Activated CD8-positive, alpha-beta memory T cell treated with anti-CD3 and anti-CD28 coated beads for 4 hours (primary cell): ENCODE measurements at places on chromosomes 1 and 21.

GRCh38 chr1:159161001-159161718, 10.3 kb upstream of the CADM3 start:
- peak; percentile 30 for DNase-seq

GRCh38 chr1:50371749-50372148, 51.5 kb downstream of the DMRTA2 start:
- no peak for DNase-seq

DNA sequence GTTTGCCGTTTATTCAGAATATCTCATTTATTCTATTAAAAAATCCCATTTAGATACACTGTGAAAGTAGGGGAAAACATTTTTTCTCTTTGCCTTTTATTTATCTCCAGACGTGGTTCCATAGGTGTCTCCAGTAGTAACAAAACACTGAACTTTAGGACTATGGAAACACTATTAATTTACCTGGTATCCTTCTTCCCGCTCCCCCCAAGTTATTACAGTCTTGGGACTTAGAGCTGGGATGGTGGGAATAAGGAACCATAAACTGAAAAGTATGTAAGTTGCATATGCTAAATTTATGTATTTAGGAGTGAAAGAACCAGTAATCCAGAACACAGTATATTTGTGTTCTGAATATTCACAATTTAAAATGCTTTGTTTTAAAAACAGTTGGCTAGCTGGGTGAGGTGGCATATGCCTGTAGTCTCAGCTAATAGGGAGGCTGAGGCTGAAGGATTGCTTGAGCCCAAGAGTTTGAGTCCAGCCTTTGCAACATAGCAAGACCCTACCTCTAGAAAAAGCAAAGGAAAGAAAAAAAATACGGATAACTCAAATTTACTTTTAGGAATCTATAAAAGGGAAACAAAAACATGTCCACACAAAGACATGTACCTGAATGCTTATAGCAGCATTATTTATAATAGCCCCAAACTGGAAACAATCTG, 3.1 kb downstream of the DNAJB4 start:
- no peak for DNase-seq

- DNase-seq: no peak
Measured at GRCh38 chr1:92136341-92136740, 56.2 kb downstream of the BTBD8 start.

DNA sequence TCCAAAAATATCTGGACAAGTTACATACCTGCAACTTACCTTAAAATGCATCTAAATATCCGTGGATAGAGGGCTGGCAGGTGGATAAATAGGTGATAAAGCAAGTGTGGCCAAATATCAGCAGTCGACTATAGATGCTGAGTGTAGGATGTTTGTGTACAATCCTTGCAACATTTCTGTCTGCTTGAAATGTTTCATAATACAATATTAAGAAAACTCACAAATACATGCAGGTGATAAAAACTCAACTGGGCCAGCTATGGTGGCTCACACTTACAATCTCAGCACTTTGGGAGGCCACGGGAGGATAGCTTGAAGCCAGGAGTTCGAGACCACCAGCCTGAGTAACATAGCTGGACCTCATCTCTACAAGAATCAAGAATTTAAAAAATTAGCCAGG, 41.0 kb downstream of the ACTA1 start:
- DNase-seq: no peak

DNA sequence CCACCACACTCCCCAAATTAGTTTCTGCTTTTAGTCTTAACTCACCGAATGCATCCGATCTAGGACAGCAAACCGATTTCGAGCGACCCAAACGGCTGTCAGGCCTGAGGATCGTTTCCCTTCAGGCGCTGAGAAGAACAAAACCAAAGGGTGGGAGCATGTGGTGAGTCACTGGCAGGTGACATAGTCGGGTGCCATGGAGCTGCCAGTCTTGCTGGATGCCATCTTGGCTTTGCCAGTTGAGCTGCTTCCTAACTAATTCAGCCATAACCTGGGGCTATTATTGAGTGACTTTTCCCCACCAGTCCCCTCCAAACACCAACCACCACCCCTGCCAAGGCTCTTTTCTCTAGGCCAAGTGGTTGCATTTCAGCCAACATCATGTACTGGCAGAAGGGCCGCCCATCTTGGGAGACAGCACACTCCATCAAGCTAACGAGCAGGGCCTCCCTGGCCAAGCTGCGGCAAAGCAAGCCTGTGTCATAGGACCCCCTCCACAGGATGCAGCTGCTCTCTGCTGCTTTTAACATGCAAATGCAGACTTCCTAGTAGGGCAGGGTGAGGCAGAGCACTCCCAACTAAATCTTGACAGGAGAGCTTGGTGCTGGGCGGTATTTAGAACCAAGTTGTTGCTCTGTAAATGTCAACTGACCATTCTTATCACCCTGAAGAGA, 22.3 kb upstream of the PEX19 start:
- DNase-seq: no peak

GRCh38 chr1:208164609-208165008, 79.6 kb downstream of the PLXNA2 start:
- no peak for DNase-seq

GRCh38 chr1:27873671-27874384, 1.5 kb downstream of the THEMIS2 start:
- DNase-seq: no peak

DNA sequence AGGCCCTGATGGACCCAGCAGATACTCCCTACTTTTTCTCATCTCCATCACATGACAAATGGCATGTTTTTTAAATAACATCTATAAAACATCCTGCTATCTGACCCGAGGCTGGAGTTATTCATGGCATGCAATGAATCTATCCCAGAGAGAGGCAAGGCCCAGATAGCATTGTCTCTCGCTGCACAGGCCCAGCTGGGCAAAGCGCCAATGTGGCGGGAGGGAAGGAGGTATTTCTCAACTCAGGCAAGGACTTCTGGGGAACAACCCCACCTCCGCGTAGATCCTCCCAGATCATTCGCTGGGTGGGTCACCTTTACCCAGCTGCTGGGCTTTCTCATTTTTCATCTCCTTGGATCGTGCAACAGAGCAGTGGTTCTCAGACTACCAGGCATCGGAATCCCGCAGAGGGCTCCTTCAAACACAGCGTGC, 59.8 kb downstream of the ERG start:
- DNase-seq: no peak

GRCh38 chr1:115713906-115714305, 54.6 kb downstream of the CASQ2 start:
- no peak for DNase-seq

- DNase-seq: no peak
Measured at GRCh38 chr1:224203243-224204016, 20.4 kb downstream of the DEGS1 start.

- peak; percentile 49 for DNase-seq
Measured at GRCh38 chr1:3618881-3619671, 5.7 kb upstream of the TPRG1L start.

- no peak for DNase-seq
Measured at GRCh38 chr1:230753586-230754251, 6.5 kb downstream of the CAPN9 start.

DNA sequence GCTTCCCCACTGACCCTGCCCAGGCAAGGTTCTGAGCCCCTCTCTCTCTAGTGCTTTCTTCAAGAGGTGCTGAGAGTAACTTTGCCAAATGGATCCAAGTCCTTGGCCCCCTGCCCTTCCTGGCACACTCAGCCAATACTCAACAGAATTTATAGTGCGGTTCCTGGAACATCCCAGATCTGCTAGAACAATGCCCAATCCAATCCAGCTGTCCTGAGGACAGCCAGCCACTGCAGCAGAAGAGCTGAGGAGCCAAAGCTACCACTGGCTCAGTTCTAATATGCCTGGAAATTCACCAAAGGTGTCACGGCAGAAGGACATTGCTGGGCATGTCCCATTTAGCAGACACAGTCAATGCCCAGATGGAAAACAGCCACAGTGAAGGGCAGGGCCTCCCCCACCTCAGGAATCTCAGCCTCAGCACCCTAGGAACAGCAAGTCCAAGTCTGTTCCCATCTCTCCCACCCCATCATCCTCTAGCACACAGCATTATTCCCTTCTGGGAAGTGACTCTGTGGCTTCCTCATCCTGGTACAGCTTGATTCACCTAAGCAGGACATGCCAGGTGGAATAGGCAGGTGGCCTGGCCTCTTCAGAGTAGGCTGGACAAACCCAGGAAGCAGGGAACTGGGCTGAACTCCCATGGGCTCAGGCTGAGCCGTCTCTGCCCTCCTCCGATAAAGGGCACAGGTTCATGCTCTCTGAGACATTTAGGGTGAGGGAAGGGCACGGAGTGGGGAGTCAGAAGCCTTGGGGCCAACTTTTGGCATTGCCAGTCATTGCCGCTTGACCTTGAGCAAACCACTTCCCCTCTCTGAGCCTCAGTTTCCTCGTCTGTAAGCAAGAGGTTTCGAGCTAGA, 24.6 kb downstream of the PMVK start:
- no peak for DNase-seq

- no peak for DNase-seq
Measured at GRCh38 chr1:210944252-210944651, 189.7 kb downstream of the KCNH1 start.

GRCh38 chr1:62407398-62408009, 29.3 kb upstream of the USP1 start:
- no peak for DNase-seq

DNA sequence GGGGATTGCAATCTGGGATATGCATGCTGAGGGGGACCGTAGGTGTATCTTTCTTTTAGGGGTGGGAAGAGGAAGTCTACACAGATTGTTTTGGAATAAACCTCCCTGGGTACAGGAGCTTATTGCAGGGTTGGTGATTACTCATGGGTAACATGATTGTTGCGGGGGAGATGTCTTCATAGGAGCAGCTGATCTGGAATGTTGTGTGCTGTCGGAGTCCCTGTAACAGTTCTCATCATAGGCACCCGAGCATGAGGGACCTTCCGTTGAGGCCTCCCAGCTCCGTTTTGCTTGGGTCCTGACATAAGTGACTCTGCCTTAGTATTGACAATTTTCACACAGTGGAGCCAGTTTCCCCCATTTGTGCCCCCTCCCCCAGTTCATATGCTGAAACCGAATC, 4.2 kb upstream of the PRXL2B start:
- DNase-seq: no peak

DNA sequence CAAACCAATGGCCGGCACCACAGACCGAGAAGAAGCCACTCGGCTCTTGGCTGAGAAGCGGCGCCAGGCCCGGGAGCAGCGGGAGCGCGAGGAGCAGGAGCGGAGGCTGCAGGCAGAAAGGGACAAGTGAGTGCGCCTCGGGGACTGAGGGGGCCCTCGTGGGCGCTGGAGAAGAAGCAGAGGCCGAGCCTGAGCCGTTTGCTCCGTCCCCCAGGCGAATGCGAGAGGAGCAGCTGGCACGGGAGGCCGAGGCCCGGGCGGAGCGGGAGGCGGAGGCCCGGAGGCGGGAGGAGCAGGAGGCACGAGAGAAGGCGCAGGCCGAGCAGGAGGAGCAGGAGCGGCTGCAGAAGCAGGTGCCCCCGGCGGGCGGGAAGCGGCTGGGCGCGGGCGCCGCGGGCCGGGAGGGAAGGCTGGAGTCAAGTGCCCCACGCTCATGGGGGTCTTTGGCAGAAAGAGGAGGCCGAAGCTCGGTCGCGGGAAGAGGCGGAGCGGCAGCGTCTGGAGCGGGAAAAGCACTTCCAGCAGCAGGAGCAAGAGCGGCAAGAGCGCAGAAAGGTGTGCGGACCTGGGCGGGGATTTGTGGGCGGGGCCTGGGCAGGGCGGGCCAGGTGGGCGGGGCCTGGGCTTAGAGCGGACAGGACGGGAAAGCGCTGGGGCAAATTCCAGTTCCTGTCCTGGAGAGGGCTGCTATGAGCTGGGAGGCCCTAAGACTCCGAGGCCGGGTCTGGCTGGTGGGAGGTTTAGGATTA, 22.7 kb downstream of the MAP7D1 start:
- DNase-seq: no peak

- DNase-seq: no peak
Measured at GRCh38 chr1:87799451-87799850, 470.8 kb downstream of the LMO4 start.

- DNase-seq: no peak
Measured at GRCh38 chr1:214913966-214914365, 168.6 kb upstream of the KCNK2 start.

DNA sequence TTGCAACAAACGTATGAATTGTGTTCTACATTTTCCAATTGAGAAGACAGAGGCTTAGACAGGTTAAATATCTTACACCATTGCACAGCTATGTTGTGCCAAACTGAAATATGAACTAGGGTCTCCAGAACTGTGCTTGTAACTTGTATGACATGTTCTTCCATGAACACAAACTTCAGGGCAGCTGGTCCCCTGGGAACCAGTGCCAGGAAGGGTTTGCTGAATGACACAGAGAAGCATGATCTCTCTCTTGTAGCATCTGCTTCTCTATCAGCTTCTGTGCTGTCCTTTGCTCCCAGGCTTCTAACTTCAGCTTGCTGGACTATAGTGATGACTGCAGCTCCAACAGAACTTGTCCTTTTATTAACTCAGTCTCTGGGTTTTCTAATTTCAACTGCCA, 385.5 kb downstream of the SIPA1L2 start:
- DNase-seq: no peak

DNA sequence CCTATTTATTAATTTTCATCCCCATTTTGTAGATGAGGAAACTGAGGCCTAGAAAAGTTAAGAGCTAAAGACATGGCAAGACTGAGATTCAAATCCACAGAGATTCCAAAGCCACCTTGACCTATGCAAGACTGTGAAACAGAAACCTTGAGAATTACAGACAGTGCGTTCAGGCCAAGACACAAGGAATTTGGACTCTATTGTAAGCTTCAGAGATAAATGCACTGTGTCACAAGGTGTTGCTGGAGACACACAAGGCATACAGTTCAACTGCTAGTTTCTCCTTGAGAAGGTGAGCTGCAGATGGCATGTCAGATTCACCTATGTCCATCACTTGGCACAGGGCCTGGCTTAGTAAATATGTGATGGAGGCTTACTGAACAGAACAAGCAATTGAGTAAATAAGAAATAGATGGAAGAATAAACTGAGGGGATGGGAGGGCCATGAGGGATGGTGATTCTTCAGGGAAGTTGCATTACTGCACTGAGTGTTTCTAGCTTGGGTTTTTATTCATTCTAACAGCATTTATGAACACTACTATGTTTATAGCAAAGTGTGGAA, 215.0 kb downstream of the DAB1 start:
- no peak for DNase-seq

- DNase-seq: no peak
Measured at GRCh38 chr21:39016740-39017315, 166.4 kb downstream of the PSMG1 start.

DNA sequence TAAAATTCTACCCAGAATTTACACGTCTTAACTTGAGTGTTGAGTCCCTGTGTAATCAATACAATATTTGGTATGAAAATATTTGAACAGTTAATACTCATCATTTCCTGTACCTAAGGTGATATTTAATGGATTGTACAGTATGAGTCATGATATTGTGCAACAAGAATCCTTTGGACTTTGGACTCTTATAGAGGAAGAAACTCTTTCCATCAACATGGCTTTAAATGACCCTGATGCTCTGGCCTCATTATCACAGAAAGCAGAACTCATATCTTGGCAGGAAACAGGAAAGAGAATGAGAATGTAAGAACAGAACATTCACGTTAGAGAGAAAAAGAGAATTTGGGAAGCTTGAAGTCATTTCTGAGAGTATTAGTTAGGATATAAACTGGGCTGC, 168.8 kb upstream of the B3GALT2 start:
- DNase-seq: no peak

- DNase-seq: no peak
Measured at GRCh38 chr21:42212266-42212665, 6.7 kb upstream of the ABCG1 start.
